Activated CD4-positive, alpha-beta T cell treated with anti-CD3 and anti-CD28 coated beads for 4 hours (primary cell): ENCODE measurements at places on chromosomes 12 and 14.

GRCh38 chr14:21042918-21043317 is 756 bp downstream of the RNASE7 start:
- no peak for DNase-seq

GRCh38 chr14:101828046-101828445 is 66.5 kb downstream of the PPP2R5C start:
- no peak for DNase-seq

DNA sequence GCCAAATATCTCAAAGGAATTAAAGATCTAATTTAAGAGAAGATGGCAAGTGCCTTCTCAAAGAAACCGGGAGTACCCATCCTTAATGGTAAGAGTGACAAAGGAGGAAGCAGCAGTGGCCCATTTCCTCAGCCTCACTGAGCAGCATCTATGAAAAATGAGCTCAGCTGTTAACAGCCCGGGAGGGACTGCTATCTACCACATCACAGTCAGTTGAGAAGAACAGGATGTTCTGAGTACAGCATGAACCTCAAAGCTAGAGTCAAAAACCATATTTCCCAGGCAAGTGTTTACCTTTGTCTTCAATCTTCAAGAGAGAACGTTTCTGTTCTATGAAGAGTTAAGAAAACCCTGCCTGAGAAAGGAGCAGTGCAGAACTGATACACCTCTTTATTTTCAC is 115.0 kb downstream of the BTG1 start:
- peak; percentile 55 for DNase-seq

GRCh38 chr14:37753459-37753858 is 158.0 kb downstream of the TTC6 start:
- no peak for DNase-seq

DNA sequence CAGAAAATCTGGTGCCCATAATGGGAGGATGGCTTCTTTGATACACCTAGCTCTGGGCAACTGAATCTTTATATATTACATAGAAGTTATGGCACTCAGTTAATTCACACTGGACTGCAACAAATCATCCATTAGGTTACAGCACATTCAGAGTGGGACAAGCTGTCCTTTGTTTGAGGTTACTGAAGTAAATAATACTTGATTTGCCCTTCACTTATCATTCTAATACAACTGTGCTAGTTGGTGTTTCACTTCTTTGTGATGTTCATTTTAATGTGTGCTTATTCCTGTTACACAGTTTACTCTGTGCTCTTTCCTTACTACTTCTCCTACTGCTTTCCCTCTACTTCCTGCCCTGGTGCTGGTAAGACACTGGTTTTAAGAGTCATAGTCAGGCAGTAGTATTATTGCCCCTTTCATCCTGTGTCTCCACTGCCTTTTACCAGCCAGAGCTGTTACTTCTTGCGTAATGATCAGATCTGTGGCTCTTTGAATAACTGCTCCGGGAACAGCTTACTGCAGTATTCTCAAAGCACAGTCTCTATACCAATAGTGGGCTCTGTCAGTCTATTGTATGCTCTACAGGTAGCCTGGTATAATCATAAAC is 36.4 kb upstream of the GXYLT1 start:
- DNase-seq = no peak

DNA sequence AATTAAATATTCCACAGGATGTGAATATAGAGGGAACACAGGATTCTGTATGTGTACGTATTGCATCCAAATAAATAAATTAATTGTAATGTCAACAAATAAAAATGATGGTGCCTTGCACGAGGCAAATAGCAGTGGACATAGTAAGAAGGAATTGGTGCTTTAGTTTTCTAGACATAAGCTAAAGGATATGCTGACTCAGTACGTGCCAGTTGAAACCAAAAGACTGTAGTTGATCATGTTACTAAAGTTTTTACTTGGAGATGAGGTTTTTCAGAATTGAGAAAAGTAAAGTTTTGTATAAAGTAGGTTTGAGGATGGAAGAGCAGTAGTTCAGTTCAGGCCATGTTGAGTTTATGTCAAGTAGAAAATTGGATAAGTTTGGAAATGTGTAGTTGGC is 807.2 kb downstream of the SLC16A7 start:
- DNase-seq = no peak

GRCh38 chr12:52029685-52030084 is 21.6 kb upstream of the NR4A1 start:
- DNase-seq = no peak

DNA sequence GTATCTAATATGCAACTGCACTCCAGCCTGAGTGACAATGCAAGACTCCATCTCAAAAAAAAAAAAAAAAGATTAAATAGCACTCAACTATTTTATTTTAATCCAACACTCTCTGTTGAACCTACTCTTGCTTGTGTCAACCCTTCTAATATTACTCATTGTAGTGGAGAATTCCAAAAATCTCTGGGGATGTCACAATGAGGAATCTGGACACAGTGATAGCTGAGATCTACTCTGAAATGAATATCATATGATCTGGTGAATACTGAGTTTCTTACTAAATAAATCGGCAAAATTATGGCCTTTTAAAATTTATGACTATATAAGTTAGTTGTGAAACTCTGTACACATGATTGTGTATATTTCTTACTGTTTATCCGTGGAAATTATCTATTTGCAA is 418.2 kb downstream of the BCAT1 start:
- no peak for DNase-seq

DNA sequence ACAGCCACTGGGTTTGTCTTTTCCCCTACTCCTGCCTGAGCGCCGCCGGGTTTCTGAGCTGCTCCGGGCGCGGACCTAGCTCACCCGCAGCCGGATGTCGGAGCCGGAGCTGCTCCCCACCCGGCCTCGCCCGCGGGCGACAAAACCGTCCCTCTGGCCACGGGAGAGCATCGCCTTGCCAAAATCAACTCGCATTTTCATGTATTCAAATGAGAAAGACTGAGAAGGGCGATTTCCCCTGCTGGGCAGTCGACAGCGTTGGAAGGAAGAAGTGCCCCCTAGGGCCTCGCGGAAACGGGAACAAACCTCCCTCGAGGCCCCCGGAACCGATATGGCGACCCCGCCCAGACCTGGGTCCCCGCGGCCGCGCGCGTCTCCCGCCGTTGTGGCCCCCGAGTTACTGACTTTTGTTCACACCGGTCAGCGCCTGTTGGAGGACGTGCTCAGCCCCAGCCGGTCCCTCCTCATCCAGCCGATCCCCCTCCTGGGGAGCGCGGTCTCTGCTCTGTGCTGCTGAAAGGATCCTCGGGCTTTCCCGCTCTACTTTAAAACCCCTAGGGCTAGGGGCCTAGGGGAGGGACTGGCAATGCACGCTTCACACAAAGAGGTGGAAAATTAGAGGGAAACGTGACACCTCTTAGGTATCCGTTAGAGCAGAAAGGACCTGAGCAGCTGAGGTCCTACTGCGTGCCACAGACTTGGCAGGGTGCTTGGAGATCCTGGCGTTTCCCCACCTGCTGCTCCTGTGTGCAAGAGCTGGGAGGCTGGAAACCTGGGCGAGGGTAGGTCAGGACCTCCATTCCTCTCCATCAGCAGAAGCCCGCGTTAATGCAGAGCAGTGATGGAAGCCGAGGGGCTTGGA is 4.3 kb downstream of the TTC6 start:
- no peak for DNase-seq

GRCh38 chr12:100127766-100128511 is 14.7 kb downstream of the BLTP3B start:
- no peak for DNase-seq
